ENCODE measurements at places on chromosomes 11 and 22. TPM values are rescaled to one million over a fixed set of nuclear protein-coding genes. Genes with fewer than 3 reads are reported as not detected.

ZNF70 gene
- total RNA-seq = 4.4 TPM

SCUBE2 gene
- total RNA-seq = 0.71 TPM

OR4A16 gene
- total RNA-seq = not detected

TMPRSS13 gene
- not detected for total RNA-seq

VSIG2 gene
- total RNA-seq = not detected

APOA4 gene
- total RNA-seq = not detected

C11orf91 gene
- total RNA-seq = 0.11 TPM

DNA sequence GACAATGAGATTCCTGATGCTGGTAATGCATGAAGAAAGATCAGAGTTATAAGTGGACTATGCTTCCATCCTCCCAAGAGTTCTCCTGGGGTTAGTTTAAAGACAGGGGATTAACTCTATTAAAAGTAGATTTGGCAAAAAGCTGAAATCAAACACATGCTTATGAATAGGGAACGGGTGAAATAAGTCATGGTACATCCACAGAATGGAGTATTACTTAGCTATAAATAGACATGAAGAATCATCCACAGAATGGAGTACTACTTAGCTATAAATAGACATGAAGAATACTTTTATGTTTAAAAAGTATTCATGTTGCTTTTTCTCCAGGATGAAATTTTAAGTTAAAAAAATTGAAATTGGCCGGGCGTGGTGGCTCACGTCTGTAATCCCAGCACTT, 596.4 kb upstream of the B3GAT1 start:
- DNase-seq = no peak

DNA sequence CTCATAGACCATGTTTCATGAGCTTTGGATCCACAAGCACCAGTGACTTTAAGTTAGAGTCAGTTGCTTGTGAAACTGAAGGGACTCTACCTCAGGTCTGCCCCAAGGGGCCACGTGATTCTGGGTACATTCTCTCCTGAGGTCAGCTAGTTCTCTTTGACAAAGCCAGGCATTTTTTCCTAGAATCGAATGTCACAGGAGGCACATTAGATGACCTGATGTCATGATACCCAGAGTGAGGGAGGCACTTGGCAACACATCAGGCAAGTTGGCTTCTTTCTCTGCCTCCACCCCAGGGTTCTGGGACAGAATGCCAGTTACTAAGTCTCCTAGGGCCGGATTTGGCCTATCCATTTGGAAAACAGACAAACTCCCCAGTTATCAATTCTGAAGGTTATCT, 93.0 kb downstream of the APIP start:
- DNase-seq = no peak

DNA sequence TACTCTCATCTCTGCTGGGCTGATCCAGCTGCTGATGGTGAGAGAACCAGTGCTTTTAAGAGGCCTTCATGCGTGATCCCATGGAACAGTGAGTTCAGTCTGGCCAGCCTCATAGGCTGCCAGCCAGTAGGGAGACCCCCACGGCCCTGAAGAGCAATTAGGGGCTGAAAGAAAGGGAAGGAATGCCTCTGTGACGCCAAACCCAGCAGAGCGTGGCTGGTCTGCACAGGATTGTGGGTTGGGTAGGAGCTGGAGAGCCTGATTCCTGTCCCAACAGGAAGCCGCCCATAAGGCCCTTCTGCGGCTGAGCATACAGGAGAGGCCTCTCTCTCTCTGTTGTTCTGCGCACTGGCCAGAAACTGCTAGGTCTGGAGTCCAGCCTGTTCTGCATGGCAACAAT, 181.5 kb upstream of the E2F8 start:
- no peak for DNase-seq

GRCh38 chr11:124717786-124718651, 21.7 kb upstream of the NRGN start:
- DNase-seq = peak; percentile 54

- DNase-seq = no peak
Observed at GRCh38 chr22:24580276-24580675, 12.6 kb downstream of the LRRC75B start.

GRCh38 chr11:5592615-5593014, 3.8 kb upstream of the TRIM6 start:
- DNase-seq = no peak

GRCh38 chr11:127226380-127226779, 225.8 kb upstream of the KIRREL3 start:
- DNase-seq = no peak

DNA sequence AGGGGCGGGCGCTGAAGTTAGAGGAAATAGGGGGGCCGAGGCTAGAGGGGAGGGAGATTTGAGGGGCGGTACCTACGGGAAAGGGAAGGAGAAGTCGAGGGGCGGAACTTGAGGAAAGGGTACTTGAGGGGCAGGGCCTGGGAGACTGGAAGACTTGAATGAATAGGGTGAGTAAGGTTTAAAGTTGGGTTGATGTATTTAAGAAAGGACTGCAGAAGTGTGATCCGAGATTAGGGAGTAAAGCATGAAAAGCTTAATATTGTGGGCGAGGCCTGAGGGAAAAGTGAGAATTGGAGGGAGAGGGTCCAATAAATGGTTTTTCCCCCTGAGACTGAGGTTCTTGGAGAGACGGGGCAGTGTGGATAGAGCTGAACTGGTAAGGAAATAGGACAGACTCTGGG, 723 bp downstream of the HSCB start:
- no peak for DNase-seq

Measured in HT1080 (cell line).